Activated naive CD8-positive, alpha-beta T cell treated with anti-CD3 and anti-CD28 coated beads for 36 hours (primary cell): ENCODE measurements at places on chromosomes 7 and 10.

DNA sequence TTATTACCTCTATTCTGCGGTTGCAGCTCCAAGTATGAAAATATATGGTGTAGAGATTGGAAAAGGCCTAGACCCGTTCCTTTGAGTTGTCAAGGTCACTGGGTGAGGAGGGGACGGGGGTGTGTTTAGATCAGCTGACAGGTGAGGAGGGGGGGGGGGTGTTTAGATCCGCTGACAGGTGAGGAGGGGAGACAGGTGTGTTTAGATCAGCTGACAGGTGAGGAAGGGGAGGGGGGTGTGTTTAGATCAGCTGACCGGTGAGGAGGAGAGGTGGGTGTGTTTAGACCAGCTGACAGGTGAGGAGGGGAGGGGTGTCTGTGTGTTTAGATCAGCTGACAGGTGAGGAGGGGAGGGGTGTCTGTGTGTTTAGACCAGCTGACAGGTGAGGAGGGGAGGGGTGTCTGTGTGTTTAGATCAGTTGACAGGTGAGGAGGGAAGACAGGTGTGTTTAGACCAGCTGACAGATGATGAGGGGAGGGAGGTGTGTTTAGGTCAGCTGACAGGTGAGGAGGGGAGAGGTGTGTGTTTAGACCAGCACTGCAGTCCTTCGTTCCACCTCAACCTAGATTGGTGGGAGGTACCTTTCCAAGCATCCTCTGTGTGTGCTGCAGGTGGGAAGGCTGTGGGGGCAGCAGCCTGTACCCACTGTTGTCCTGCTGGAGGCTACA lies 655.0 kb upstream of the ADARB2 start:
- no peak for DNase-seq

DNA sequence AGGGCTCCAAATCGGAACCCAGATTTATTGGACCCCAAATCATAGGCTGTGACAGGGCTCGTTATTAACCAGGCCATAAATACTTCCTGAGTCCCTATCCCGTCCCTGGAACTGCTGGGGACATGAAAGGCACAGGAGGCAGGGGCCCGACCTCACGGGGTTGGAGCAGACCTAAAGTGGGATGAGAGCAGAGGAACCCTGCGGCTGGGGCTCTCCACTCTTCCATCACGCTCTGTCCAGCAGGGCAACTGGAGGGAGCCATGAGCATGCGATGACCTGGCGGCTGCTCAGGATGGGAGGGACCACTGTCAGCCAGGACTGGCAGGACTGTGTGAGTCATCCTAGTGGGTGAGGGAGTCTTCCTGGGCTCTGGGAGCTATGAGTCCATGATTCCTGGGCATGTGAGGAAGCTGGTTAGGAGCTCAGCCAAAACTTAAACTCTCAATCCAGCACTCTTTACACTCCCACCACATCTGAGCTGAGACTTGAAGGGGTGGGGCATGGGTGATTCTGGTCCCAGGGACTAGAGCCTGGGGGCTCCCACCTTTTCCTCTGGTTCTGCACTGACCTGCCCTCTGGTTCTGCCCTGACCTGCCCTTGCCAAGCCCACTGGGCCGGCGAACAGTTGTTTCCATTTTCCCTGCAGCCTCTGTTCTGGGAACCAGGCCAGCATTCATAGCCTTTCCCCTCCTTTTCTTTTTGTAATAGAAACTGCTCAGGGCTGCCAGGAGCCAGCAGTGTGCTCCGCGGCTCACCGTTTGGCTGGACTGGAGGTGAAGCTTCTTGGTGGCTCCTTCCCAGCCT lies 47.1 kb downstream of the SYPL1 start:
- DNase-seq = no peak

GRCh38 chr10:124530215-124530665 lies 68.6 kb downstream of the LHPP start:
- DNase-seq = peak; percentile 87

- DNase-seq = no peak
Measured at GRCh38 chr10:91206837-91207474, 13.5 kb upstream of the PCGF5 start.

- DNase-seq = no peak
Measured at GRCh38 chr7:111718886-111719285, 156.6 kb upstream of the IMMP2L start.

- DNase-seq = no peak
Measured at GRCh38 chr7:42272793-42273665, 36.0 kb upstream of the GLI3 start.

DNA sequence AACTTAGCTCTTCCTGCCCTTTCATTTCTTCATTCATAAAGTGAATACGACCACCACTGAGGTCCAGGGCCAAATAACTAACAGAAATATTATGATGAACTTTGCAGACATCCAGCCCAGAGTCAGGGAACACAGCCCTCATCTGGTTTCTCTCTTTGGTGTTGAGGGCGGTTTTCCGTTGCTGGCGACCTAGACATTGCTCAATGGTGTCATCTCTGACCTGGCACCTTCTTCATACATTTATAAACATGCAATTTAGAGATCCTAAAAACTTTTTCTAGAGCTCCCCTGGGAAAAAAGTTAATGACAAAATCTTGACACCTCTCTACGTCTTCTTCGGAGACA lies 324 bp upstream of the TET1 start:
- DNase-seq = peak; percentile 8

- no peak for DNase-seq
Measured at GRCh38 chr7:134851141-134851540, 71.7 kb downstream of the CALD1 start.
